Naive thymus-derived CD4-positive, alpha-beta T cell (primary cell): ENCODE measurements at places on chromosomes 1 and 21. TPM values are rescaled to one million over a fixed set of nuclear protein-coding genes. Genes with fewer than 3 reads are reported as not detected.

DNA sequence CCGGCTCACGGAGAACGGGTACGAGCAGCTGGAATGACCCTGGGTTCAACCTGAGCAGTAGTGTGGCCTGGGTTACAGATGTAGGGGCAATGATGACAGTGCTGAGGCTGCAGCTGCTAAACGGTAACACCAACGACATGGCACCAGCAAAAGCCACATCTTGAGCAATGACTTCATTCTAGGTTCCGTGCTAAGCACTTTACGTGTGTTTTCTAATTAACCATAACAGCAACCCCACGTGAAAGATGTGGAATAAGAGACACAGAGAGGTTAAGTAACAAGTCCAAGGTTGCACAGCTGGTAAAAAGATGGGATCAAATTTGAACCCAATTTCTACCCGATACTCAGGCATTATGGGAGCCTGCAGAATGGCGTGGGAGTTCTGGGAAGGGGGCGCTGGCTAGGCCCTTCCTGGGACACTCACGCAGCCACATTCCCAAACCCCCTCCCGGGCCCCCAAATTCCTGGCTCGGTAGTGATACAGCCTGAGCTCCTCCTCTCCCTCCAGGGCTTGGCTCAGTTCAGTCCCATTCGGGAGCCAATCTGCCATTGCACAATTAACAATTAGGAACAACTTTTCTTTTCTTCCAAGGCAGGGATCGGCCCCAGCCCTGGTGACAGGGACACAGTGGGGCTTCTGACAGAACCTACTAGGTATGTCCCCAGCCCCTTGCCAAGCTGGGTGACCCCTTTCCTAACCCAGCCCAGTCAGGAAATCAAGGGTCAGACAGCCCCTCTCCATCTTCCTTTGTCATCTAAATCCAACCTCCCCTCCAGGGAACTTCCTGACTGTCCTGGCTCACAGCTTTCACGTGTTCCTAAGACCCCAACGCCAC lies 23.8 kb upstream of the ECE1 start:
- DNase-seq, result no peak

DNA sequence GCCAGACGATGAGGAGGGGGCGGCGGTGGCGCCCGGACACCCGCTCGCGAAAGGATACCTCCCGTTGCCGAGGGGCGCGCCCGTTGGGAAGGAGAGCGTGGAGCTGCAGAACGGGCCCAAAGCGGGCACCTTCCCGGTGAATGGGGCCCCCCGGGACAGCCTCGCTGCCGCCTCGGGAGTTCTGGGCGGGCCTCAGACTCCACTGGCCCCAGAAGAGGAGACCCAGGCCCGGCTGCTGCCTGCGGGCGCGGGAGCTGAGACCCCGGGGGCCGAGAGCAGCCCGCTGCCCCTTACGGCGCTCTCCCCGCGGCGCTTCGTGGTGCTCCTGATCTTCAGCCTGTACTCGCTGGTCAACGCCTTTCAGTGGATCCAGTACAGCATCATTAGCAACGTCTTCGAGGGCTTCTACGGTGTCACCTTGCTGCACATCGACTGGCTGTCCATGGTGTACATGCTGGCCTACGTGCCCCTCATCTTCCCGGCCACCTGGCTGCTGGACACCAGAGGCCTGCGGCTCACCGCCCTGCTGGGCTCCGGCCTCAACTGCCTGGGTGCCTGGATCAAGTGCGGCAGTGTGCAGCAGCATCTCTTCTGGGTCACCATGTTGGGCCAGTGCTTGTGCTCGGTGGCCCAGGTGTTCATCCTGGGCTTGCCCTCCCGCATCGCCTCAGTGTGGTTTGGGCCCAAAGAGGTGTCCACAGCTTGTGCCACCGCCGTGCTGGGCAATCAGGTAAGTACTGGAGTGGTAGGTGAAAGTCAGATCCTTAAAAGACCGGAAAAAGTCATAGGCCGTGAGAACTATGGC lies 588 bp downstream of the FLVCR1 start:
- peak; percentile 20 for DNase-seq

DNA sequence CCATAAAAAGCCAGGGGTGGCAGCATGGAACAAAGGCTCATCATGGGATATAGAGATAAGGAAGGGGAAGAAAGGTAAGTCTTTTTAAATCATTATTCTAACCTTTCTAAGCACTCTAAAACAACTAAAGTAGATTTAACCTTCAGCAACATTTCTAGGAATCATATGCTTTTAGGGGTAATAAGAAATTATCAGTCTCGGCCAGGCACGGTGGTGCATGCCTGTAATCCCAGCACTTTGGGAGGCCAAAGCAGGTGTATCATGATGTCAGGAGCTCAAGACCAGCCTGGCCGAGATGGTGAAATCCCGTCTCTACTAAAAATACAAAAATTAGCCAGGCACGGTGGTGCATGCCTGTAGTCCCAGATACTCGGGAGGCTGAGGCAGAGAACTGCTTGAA lies 20.3 kb upstream of the PHTF1 start:
- DNase-seq, result no peak

The KCNJ9 gene
- not detected in 2 replicates for total RNA-seq

DNA sequence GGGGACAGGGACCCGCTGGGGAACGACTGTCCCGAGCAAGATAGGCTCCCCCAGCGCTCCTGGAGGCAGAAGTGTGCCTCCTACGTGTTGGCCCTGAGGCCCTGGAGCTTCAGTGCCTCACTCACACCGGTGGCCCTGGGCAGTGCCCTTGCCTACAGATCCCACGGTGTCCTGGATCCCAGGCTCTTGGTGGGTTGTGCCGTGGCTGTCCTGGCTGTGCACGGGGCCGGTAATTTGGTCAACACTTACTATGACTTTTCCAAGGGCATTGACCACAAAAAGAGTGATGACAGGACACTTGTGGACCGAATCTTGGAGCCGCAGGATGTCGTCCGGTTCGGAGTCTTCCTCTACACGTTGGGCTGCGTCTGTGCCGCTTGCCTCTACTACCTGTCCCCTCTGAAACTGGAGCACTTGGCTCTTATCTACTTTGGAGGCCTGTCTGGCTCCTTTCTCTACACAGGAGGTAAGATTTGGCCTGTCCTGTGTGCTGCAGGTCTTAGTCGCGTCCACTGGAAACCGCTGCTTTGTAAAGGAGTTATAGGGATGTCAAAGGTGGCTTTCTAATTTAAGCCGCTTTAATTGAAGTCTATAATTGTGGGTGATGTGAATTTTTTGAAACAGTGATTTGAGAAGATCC lies 717 bp downstream of the UBIAD1 start:
- DNase-seq, result no peak

The SLC50A1 gene
- total RNA-seq, result 26.6 TPM

GRCh38 chr1:3121401-3122210 lies 52.6 kb downstream of the PRDM16 start:
- DNase-seq, result no peak

- no peak for DNase-seq
Measured at GRCh38 chr21:45999581-46000181, 18.1 kb downstream of the COL6A1 start.

The COA6 gene
- 12.3 TPM for total RNA-seq

The ST6GALNAC3 gene
- 1.9 TPM for total RNA-seq

GRCh38 chr1:204152310-204153044 lies 633 bp upstream of the ETNK2 start:
- no peak for DNase-seq

The RGS2 gene
- total RNA-seq, result 97.8 TPM

The NFASC gene
- 0.31 TPM in 2 replicates for total RNA-seq

- no peak for DNase-seq
Measured at GRCh38 chr1:228013935-228014930, 7.4 kb downstream of the WNT3A start.

The OR2T35 gene
- not detected for total RNA-seq

- no peak for DNase-seq
Measured at GRCh38 chr1:233127157-233127556, 168.4 kb downstream of the PCNX2 start.

- no peak for DNase-seq
Measured at GRCh38 chr1:66395202-66396061, 138.5 kb upstream of the SGIP1 start.

DNA sequence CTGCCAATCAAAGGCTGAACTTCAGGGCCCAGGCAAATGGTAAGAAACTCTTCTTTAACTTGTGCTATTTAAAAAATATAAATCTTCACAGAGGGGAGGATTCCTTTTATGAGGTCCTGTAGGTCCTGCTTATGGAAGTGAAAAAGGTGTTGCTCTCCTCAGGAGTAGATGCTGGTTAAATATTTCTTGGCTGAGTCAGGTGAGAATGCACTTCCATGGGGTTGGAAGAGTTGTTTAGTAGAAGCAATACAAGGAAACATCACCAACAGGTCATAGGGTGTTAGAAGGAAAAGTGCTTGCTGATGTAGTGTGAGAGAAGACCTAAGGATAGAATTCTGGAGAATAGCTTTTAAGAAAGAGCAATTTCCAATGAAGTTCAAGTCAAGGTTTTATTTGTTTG lies 42.2 kb upstream of the ATP1A1 start:
- DNase-seq, result no peak

DNA sequence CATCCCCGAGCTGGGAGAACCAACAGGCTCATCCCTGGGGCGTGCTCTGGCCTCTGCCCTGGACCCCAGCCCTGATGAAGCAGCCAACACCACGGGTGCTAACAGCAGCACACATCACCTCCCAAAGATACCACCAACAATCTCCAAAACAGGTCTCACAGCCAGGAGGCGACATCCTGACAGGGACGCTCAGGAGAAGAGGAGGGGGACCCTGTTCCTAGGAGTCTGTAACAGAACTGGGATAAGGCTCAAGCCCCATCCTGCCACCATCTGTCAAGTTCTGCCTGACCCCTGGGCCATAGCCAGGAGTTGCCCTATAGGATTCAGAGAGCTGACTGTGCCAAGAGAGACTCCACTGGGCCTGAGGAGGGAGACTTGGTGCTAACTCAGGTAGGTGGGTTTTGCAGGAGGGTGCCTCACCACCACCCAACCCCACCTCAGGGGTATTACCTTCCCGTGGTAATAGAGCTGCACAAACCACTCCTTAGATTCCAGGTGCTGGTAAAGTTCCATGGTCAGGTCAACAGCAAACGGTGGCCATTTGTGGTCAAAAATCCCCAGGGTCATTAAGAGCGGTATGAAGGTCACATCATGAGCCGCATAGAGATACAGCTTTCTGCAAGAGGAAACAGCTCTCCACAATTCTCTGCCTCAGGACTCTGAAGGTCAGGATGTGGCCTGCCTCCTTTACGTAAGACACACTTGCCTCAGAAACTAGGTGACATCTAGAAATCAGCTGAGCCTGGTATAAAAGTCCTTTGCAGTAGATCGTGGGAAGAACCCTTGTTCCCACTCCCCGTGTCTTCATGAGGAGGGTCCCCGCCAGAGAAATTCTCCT lies 22.3 kb downstream of the ACP6 start:
- no peak for DNase-seq

GRCh38 chr1:11272832-11273594 lies at the start of gene UBIAD1:
TSS of gene UBIAD1 (plus strand) at chr1:11273198. CDS start at chr1:11273532, 334 bp downstream.
- peak; percentile 72 for DNase-seq
